ENCODE measurements at places on chromosomes 3 and 15.
A peak's percentile ranks its signal among the peaks of the same experiment; 100 is the strongest.

DNA sequence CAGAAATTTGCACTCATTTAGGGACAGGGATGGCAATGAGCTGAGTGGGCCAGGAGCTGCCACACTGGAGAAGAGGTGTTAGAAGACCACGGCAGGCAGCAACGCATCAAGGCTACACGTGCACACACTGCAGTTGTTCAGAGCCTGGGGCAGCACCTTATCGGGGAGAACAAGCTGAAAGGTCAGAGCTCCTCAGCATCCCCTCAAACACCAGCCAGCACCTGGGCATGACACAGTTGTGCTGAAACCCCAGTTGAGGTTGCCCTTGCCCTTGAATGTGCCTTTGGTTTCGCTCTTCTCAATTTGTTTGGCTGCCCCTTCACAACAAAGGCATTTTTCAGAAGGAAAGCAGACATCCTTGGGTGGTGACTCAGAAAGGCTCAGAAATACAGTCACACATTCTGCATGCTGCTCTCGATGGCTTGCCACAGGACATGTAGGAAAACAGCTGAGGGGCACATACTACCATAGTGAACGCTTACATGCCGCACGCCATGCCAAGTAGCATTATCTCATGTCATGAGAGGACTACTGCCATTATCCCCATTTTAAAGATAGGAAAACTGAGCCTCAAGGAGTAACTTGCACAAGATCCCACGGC is 57.6 kb downstream of the ST8SIA2 start:
- no peak for DNase-seq

- DNase-seq: no peak
Observed at GRCh38 chr3:157122116-157122515, 37.8 kb downstream of the CCNL1 start.

DNA sequence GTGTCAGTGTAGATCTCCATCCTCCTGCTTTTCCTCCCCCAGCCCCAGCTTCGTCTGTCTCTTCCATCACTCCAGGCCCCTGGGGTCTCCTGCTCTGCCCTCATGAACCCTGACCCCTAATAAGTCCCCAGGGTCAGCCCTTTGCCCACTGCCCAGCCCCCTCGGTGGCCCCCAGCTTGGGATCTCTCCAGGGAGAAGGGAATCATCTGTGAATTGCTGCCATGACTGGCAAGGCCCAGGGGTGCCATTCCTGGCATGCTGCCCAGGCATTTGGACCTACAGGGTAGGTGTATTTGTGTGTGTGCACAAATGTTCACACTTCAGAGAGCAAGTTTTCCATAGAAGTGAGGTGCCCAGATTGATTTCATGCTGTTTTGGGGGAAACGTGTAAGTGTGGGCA is 5.9 kb upstream of the TBC1D21 start:
- DNase-seq: no peak

GRCh38 chr3:20028905-20029331 is 11.3 kb upstream of the KAT2B start:
- no peak for DNase-seq

DNA sequence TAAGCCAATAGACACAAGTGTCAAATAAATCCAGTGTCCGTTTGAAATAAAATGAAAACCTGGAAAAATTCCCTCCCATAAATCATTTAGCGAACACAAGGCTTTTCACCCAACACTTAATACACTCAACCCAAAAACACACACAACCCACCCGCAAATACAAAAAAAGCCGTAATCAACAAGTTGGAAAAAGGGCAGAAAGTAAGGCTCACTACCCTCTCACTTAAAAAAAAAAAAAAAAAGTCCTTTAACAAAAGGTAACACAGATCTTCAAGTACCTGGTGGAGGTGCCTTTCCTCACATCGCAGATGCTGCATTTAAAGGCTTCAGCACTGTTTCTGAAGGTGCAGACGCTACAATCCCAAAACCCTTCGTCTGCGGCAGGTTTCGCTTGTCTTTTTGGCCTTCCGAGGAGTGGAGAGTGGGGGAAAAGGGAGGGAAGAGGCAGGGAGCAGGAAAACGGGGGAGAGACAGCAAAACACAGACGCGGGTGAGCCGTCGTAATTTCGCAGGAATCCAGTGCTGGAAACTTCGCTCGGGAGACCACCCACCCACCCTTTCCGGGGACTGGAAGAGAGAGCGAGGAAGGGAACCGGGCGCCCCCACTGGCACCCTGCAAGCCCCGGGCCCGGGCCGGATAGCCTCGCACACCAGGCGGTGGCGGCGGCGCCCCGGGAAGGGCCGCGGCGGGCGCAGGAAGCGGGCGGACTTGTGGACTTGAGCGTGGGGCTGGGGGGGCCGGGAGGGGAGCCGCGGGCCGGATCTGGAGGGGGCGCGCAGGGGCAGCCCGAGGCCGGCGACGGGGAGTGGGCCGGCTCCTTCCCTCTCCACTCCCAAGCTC is 401.8 kb downstream of the SHQ1 start:
- no peak for DNase-seq

GRCh38 chr3:114110439-114110838 is 53.9 kb downstream of the QTRT2 start:
- DNase-seq: no peak

DNA sequence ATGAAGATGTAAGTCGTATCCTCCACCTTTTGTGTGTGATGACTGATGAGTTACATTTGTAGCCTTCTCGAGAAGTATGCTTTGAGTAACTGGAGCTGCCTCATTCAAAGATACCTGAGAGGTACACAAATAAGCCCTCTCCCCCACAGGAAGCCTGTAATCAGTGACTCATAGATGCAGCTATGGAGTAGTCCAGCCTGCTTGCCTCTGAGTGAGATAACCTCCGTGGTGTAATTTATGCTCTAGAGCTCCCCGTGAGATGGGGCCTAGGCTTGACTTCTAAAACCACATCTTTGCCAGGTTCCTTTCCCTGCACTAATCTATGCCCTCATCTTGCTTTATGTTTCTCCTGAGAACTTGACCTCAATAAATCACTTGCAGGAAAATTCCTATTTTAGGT is 291.7 kb downstream of the SUCLG2 start:
- peak; percentile 19 for DNase-seq

DNA sequence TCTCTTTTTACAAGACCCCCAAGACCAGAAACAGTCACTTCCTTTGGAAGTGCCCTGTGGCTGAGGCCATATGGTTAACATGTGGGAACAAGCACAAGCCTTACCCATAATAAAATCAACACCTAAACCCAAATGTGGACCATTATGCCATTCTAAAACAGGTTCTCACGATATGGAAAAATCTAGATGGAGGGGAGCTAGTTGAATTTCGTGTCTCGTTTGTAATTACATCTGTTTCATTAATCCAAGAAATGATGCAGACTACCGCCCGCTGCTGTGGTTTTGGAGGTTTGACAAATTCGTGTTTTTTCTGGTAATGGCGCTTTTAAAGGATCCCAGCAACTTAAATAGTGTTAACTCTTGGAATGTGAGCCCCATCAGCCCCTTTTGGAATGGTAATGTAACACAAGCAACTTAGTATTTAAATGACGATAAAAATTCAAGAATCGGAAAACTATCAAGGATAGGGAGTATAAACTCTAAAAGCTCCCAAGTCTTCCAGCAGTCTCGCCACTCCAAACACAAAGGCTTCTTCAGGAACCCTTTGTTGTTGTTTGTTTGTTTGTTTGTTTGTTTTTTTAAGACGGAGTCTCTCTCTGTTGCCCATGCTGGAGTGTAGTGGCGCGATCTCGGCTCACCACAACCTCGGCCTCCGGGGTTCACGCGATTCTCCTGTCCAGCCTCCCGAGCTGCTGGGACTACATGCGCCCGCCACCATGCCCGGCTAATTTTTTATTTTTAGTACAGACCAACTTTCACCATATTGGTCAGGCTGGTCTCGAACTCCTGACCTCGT is 1.1 kb downstream of the CNBP start:
- peak; percentile 46 for DNase-seq

GRCh38 chr15:68303134-68303533 is 25.6 kb downstream of the FEM1B start:
- DNase-seq: no peak

- DNase-seq: no peak
Observed at GRCh38 chr15:89143503-89144162, 55.4 kb downstream of the ABHD2 start.

Data from stimulated activated CD4-positive, alpha-beta T cell treated with anti-CD3 and anti-CD28 coated beads, Interleukin-2, amount 100 ng/mL, for 24 hours (primary cell).